Stimulated activated CD8-positive, alpha-beta memory T cell treated with anti-CD3 and anti-CD28 coated beads, Interleukin-12 subunit alpha, Interleukin-12 subunit beta, amount 100 ng/mL, for 4 hours (primary cell): ENCODE measurements at places on chromosomes 7 and 10.

DNA sequence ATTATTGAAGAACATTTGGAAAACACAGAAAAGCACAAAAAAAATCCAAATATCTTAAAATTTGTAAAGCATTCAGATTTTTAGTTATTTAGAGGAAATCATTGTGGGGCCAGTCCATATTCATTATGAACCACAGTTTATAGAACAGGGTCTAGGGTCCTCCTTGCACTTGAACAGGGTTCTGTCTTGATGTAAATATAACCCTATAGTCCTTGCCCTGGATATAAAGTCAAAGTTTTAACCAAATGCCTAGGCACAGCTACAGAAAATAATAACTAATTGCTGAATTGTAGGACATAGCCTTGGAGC is 25.6 kb downstream of the CASP7 start:
- no peak for DNase-seq

- no peak for DNase-seq
Measured at GRCh38 chr7:39691821-39692220, 68.4 kb downstream of the RALA start.

DNA sequence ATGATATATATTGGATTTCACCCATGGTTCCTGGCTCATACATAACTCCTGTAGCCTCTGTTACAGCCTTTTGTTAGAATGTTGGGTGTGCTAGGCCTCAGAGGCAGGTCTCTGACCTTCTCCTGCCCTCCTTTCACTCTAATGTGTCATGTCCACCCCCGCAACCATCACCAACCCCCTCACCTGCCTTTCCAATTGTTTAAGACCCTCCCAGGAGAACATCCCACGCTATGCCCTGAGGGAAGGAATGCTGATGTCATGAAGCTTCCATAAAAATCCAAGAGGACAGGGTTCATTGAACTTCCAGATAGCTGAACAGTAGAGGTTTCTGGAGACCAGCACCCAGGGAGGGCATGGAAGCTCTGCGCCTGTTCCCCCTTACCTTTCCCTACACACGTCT is 30.8 kb upstream of the C10orf67 start:
- no peak for DNase-seq

GRCh38 chr7:104040666-104041065 is 51.2 kb upstream of the RELN start:
- no peak for DNase-seq

GRCh38 chr7:17103984-17104383 is 194.5 kb upstream of the AHR start:
- DNase-seq: no peak

- DNase-seq: no peak
Measured at GRCh38 chr10:15035385-15036301, 8.1 kb upstream of the OLAH start.
